ENCODE measurements at places on chromosomes 11 and 22. TPM values are rescaled to one million over a fixed set of nuclear protein-coding genes. Genes with fewer than 3 reads are reported as not detected.

The MAPK8IP2 gene
- 0.55 TPM for total RNA-seq

DNA sequence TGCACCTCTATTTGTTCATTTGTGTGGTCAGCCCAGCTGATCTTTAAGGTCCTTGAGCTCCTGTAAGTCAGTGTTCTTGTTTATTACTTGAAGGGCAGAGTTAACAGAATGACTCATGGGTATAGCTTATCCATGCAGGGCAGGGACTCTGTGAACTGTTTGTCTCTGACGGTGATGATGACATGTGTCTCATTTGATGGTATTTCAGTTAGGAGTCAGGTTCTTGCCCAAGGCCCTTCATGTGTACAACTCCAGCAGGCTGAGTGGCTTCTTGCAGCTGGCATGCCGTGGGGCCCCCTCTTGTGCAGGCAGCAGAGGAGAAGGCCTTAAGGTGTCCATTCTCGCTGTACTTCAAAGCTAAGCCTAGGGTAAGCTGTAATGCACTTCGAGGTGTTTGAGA, 165.1 kb downstream of the DBX1 start:
- DNase-seq: no peak

DNA sequence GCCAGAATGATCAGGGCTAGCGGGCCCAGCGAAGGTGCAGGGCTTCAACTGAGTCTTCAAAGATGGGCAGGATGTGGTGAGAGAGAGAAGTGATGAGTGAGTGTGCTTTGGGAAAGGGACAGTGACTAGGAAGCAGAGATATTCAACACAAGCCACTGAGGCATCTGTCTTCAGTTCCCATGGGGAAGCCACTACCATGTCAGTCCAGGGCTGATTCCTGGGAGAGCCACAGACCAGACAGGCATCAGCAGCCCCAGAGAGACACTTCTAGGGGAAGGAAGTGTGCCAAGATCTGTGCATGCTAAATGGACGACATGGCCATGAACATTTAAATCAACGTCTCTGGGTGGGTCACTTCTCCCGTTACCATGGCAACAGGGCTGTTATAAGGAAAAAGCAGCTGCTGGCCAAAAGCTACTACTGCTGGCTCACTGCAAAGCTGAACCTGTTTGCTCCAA, 28.5 kb downstream of the P4HA3 start:
- DNase-seq: no peak

- DNase-seq: no peak
These were observed 5.5 kb upstream of the AGBL2 start for GRCh38 chr11:47720651-47721050.

DNA sequence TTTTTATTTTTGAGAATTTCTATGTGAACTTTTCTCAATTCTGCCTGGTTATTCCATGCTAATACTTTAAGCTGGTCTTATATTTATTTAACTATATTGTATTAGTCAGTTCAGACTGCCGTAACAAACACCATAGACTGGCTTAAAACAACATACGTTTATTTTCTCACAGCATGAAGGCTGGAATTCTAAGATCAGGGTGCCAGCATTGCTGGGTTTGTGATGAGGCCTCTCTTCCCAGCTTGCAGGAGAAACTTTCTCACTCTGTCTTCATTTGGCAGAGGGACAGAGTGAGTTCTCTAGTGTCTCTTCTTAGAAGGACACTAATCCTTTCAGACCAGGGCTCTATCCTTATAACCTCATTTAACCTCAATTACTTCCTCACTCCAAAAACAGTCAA, 16.2 kb upstream of the TEAD1 start:
- no peak for DNase-seq

- DNase-seq: no peak
These were observed 22.0 kb upstream of the KLHL35 start for GRCh38 chr11:75454987-75455386.

DNA sequence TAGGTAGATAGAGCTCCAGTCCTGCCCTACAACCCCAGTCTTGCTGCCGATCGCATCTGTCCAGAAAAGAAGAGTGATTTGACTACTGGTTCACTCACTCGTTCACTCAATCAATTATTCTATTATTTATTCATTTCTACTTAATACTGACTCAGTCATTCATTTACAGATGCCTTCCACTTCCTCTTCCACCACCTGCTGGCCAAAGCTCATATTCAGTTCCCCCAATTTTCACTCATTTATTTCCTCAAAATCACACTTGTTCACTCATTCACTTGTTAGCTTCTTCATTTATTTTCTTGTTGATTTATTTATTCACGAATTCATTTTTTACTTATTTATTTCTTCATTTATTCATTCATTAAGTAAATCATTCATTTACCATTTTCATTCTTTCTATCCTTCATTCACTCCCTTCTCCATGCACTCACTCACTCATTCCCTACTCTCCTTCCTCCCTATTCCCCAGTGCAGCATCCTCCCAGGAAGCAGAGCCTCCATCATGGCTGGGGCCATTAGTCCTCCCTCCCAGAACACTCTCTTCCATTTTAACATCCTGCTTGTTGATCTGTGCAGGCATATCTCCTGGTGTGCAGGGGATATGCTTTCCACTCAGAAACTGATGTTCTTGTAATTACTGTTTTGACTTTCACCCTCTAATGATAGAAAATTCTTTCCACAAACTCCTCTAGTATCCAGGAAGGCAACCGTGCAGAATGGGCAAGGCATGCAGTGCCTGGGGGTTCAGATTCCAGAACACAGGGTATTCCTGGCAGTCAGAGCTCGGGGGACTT, 281.0 kb downstream of the TENM4 start:
- no peak for DNase-seq

DNA sequence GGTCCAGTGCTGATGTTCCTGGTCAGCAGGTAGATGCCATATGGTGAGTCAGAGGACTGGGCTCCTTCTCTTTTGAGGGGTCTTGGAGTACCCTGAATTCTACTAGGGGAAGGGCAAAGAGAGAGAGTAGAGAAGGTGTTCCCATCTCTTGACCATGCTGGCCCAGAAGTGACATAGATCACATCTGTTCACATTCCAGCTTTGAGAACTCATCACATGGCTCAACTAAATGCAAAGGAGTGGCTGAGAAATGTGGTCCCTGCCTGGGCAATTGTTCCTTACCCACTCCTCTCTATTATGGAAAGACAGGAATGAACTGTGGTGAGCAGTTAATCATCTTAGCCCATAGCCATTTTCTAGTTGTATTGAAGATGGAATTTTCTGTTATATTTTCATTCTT, 105.4 kb upstream of the TIMP3 start:
- DNase-seq: no peak

Measured in T-cell (primary cell).